ENCODE measurements at places on chromosomes 12 and 14.

GRCh38 chr12:116455540-116456329 is 103.4 kb upstream of the MAP1LC3B2 start:
- H3K27ac ChIP-seq: no peak overlapping the region
- H3K4me1 ChIP-seq: no peaks in the 10 kb centered on the region
- no peaks in the 10 kb centered on the region for H3K27me3 ChIP-seq
- no peaks in the 10 kb centered on the region for H3K36me3 ChIP-seq
- DNase-seq: no peak

DNA sequence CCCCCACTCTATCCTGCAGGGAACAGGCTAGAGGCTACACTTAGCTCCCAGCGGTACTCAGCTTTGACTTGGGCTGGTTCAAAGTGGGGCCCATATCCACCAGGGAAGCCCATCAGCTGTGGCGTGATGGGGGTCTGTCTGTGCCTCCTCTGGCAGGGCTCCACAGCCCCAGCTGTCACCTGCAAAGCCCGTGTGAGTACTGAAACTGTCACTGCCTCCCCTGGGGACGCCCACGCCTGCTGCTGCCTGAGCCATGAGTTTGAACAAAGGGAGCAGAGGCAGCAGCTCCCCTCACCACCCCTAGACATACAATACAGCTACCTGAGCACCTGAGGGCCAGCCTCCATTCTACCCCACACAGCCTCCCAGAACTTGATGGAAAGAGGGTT is 5.0 kb downstream of the REM2 start:
- no peaks in the 10 kb centered on the region for H3K4me1 ChIP-seq
- DNase-seq: no peak
- H3K27me3 ChIP-seq: peaks cover 3% of the 10 kb centered on the region
- H3K4me3 ChIP-seq: peak overlapping the region; percentile 87
- no peak overlapping the region for H3K27ac ChIP-seq

DNA sequence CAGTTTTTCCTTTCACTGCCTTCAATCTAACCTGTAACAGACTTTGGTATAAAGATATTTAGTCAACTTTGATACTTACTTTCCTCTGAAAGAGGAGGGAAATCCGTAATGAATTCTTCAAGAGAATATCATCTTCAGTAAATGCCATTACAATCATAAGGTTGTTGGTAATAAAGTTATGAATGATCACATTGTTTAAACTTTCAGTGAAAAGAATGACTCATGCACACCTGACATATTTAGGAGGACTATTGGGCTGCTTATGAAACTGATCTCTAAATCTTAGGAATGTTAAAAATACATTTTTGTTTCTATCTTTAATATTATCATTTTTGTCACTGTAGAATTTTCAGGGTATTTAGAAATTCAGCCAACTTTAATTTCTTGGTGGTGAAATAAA is 474.7 kb downstream of the SLC16A7 start:
- H3K36me3 ChIP-seq: no peaks in the 10 kb centered on the region
- no peaks in the 10 kb centered on the region for H3K4me1 ChIP-seq
- H3K4me3 ChIP-seq: no peak overlapping the region
- H3K27ac ChIP-seq: no peak overlapping the region
- H3K27me3 ChIP-seq: no peaks in the 10 kb centered on the region

DNA sequence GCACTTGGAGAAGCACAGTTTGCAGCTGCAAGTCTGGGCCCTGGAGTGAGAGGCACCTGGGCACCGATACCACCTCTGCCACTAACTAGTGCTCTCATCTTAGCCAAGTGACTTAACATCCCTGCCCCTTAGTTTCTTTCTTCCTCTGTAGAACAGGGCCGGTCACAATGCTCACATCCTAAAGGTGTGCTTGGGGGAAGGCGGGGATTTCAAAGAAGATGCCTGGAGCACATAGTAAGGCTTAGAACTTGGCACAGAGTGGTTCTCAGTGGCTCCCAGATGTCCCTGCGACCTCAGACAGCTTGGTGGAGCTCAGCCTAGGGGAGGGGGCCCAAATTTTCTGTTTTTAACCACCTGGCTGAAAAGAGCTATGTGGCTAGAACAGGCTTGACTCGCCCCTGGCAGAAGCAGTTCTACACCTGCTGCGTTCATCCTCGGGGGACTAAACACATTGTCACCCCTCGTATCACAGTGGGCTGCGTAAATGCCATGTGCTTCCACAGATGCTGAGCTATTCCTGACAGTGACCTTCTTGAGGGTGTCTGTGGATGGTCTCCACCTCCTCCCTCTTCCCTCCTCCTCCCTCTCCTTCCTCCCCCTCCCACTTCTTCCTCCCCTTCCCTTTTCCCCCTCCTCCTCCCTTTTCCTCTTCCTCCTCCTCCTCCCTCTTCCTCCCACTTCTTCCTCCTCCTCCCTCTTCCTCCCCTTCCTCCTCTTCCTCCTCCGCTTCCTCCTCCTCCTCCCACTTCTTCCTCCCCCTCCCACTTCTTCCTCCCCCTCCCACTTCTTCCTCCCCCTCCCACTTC is 112.1 kb downstream of the PHETA1 start:
- DNase-seq: no peak
- no peak overlapping the region for H3K27ac ChIP-seq
- H3K4me3 ChIP-seq: no peak overlapping the region
- H3K36me3 ChIP-seq: no peaks in the 10 kb centered on the region
- no peaks in the 10 kb centered on the region for H3K4me1 ChIP-seq
- H3K27me3 ChIP-seq: no peaks in the 10 kb centered on the region

GRCh38 chr14:88639221-88639620 is 76.4 kb downstream of the ZC3H14 start:
- H3K4me1 ChIP-seq: no peaks in the 10 kb centered on the region
- DNase-seq: no peak
- H3K4me3 ChIP-seq: no peak overlapping the region
- no peak overlapping the region for H3K27ac ChIP-seq

DNA sequence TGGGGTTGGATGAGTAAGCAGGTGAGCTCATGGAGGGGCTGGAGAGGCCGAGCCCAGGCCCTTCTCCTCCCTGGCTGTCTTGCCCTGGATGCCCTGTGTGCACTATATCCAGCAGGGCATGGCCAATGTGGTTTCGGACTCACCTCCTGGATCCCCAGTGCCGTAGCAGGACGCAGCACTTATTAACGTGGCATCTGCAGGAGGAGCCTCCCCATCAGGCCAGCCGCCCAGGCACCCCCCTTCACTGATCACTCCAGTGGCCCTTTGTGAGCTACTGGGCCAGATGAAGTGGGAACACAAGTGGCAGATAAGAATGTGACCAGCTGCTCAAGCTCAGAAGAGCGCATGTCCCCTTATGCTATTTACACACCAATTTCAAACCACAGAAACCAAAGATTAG is 43.1 kb upstream of the DICER1 start:
- no peak for DNase-seq
- no peak overlapping the region for H3K27ac ChIP-seq

GRCh38 chr12:49058366-49059044 is 2.1 kb downstream of the KMT2D start:
- peaks cover 14% of the 10 kb centered on the region for H3K4me1 ChIP-seq
- H3K27me3 ChIP-seq: no peaks in the 10 kb centered on the region
- no peak for DNase-seq

GRCh38 chr12:104243551-104243950 is 28.0 kb downstream of the TXNRD1 start:
- H3K27me3 ChIP-seq: no peaks in the 10 kb centered on the region
- no peak for DNase-seq
- H3K27ac ChIP-seq: no peak overlapping the region

GRCh38 chr12:45726603-45727300 is 2.8 kb upstream of the ARID2 start:
- H3K36me3 ChIP-seq: no peaks in the 10 kb centered on the region
- no peaks in the 10 kb centered on the region for H3K4me1 ChIP-seq
- no peaks in the 10 kb centered on the region for H3K27me3 ChIP-seq
- peak overlapping the region; percentile 99 for H3K4me3 ChIP-seq
- peak overlapping the region; percentile 84 for H3K27ac ChIP-seq

GRCh38 chr12:118374909-118375308 is 1.4 kb upstream of the SUDS3 start:
- H3K4me3 ChIP-seq: peak overlapping the region; percentile 45
- H3K4me1 ChIP-seq: peaks cover 3% of the 10 kb centered on the region
- H3K27me3 ChIP-seq: no peaks in the 10 kb centered on the region

GRCh38 chr12:19052689-19053088 is 76.8 kb upstream of the PLEKHA5 start:
- H3K4me1 ChIP-seq: peaks cover 3% of the 10 kb centered on the region
- H3K36me3 ChIP-seq: no peaks in the 10 kb centered on the region
- no peaks in the 10 kb centered on the region for H3K27me3 ChIP-seq
- no peak overlapping the region for H3K4me3 ChIP-seq
- no peak overlapping the region for H3K27ac ChIP-seq

DNA sequence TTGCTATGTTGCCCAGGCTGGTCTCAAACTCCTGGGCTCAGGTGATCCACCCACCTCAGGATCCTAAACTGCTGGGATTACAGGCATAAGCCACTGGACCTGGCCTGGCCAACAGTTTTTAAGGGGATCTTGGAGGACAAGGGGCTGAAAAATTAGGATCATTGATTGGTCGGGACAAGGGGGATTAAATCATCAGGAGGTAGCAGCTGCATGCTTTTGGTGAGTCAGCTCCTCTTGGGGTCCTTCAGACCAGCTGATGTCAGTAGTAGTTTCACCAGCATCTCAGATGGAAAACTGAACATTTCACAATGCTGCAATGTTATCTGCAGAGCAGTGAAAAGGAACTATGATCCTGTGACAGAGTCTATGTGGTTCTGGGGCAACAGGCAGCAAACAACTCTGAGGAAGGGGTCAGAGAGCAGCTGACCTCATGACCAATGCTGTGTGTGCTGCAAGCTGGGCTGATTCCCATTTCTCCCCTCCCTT is 6.3 kb downstream of the LRRC74A start:
- H3K27me3 ChIP-seq: no peaks in the 10 kb centered on the region
- no peak overlapping the region for H3K4me3 ChIP-seq
- no peak for DNase-seq
- H3K4me1 ChIP-seq: no peaks in the 10 kb centered on the region
- no peaks in the 10 kb centered on the region for H3K36me3 ChIP-seq

DNA sequence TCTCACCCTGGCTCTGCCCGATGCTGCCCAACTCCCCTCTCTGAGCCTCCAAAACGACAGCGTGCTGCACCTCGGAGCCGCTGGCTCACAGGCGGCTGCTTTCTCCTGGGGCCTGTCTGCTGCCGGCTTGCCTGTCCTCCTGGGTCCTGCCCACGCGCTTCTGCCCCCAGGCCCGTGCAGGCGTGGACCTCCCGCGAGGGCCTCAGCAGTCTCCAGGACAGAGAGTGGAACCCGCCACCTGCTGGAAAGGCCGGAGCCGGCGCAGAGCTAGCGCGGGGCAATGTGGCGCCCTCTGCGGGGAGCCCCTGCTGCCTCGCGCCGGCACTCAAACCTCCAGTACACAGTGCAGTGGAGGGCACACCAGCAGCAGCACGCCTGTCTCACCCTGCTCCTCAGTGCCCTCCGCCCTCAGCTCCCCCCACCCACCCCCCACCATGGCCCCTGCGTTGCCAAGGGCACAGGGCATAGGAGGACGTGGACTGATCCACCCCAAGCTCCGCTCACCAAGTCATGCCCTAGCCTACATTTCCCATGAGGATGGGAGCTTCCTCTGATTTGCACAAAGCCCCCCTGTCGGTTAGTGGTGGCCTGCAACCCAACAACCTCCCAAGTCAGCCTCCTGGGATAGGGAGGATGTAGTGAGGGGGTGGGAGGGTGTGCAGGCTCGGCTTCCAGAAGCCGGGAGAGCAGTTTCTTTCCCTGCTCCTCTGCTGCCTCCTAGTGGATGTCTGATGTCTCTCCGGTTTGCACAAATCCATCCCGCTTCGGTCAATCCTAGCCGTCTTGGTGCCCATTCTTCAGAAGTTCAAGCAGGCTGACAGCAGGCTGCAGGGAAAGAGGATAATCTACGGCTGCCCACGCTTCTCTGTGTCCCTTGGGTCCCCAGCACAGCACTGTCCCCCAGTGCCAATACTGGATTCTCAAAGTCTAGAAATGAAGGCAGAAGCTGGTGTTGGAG is 25.2 kb downstream of the KRT8 start:
- H3K4me3 ChIP-seq: peak overlapping the region; percentile 54
- H3K36me3 ChIP-seq: no peaks in the 10 kb centered on the region
- no peaks in the 10 kb centered on the region for H3K27me3 ChIP-seq

GRCh38 chr14:90460136-90460535 is 63.3 kb downstream of the CALM1 start:
- H3K27ac ChIP-seq: no peak overlapping the region
- H3K4me1 ChIP-seq: no peaks in the 10 kb centered on the region
- no peak for DNase-seq
- H3K27me3 ChIP-seq: no peaks in the 10 kb centered on the region

- no peaks in the 10 kb centered on the region for H3K4me1 ChIP-seq
- peak; percentile 47 for DNase-seq
- H3K36me3 ChIP-seq: peaks cover 18% of the 10 kb centered on the region
- no peak overlapping the region for H3K27ac ChIP-seq
- H3K4me3 ChIP-seq: no peak overlapping the region
- H3K27me3 ChIP-seq: no peaks in the 10 kb centered on the region
Measured at GRCh38 chr12:118704527-118705241, 276.7 kb upstream of the SRRM4 start.

DNA sequence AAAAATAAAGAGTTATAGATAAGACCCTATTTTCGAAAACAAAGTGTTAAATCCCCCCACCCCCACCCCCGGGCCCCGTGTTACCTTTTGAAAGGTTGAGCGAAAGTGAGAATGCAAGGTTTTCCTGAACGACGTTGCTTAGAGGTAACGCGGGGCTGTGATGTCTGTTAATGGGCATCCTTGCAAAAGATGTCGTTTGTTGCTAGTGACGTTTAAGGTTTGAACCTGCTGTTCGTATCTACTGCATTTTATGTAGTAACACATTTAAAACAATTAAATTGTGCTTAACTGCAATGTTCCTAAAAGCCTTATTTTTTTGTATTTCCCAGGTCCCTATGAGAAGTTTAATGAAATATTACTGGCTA is 1.2 kb downstream of the CPSF6 start:
- peak overlapping the region; percentile 93 for H3K4me3 ChIP-seq
- no peak for DNase-seq
- no peaks in the 10 kb centered on the region for H3K27me3 ChIP-seq
- peak overlapping the region; percentile 63 for H3K27ac ChIP-seq
- peaks cover 5% of the 10 kb centered on the region for H3K4me1 ChIP-seq

GRCh38 chr14:104821971-104822608 is 21.2 kb downstream of the ZBTB42 start:
- peaks cover 6% of the 10 kb centered on the region for H3K27me3 ChIP-seq
- no peaks in the 10 kb centered on the region for H3K4me1 ChIP-seq
- H3K27ac ChIP-seq: no peak overlapping the region
- DNase-seq: no peak

GRCh38 chr12:18254081-18254480 is 7.2 kb upstream of the PIK3C2G start:
- no peaks in the 10 kb centered on the region for H3K4me1 ChIP-seq
- no peaks in the 10 kb centered on the region for H3K27me3 ChIP-seq
- no peak for DNase-seq
- H3K4me3 ChIP-seq: no peak overlapping the region
- H3K36me3 ChIP-seq: no peaks in the 10 kb centered on the region
- no peak overlapping the region for H3K27ac ChIP-seq

- H3K27ac ChIP-seq: no peak overlapping the region
- no peak overlapping the region for H3K4me3 ChIP-seq
- H3K27me3 ChIP-seq: no peaks in the 10 kb centered on the region
Measured at GRCh38 chr12:73110816-73111215, 838.6 kb downstream of the TRHDE start.

GRCh38 chr12:120925740-120926563 is 21.8 kb upstream of the SPPL3 start:
- DNase-seq: peak; percentile 97
- H3K27me3 ChIP-seq: no peaks in the 10 kb centered on the region
- peak overlapping the region; percentile 14 for H3K27ac ChIP-seq

- H3K27me3 ChIP-seq: no peaks in the 10 kb centered on the region
- H3K4me1 ChIP-seq: peaks cover 5% of the 10 kb centered on the region
- H3K36me3 ChIP-seq: peaks cover 14% of the 10 kb centered on the region
- H3K27ac ChIP-seq: no peak overlapping the region
- no peak overlapping the region for H3K4me3 ChIP-seq
Measured at GRCh38 chr12:124832856-124833255, 30.8 kb downstream of the SCARB1 start.

- H3K36me3 ChIP-seq: peaks cover 2% of the 10 kb centered on the region
- H3K27ac ChIP-seq: no peak overlapping the region
- H3K4me3 ChIP-seq: no peak overlapping the region
- no peaks in the 10 kb centered on the region for H3K4me1 ChIP-seq
Measured at GRCh38 chr12:84619053-84619571, 293.5 kb downstream of the SLC6A15 start.
